ENCODE measurements at places on chromosomes 11 and 22.

DNA sequence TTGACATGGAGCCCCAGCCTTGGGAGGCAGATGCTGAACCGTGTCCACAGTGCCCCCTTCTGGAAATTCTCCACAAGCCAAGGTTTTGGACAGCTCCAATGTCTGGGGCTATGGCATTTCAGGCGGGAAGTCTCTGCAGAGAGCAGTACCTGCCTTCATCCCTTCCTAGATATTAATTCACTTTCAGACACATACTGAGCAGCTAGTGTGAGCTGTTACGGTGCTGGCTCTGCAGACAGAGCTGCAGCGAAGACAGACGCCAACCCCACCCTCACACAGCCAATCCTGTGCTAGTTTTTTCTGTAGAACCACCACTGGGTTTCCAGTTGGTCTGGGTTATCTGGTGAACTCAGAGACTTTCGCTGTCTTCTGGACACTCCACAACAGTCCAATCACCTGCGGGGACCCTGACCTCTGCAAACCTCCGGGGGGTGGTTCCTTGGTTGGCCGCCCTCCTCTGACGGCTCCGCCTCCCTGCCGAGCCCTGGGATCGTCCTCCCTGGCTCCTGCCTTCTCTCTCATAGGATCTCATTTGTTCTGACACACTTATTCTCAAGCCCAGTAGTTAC lies 9.1 kb downstream of the LMF2 start:
- peak; percentile 68 for DNase-seq

DNA sequence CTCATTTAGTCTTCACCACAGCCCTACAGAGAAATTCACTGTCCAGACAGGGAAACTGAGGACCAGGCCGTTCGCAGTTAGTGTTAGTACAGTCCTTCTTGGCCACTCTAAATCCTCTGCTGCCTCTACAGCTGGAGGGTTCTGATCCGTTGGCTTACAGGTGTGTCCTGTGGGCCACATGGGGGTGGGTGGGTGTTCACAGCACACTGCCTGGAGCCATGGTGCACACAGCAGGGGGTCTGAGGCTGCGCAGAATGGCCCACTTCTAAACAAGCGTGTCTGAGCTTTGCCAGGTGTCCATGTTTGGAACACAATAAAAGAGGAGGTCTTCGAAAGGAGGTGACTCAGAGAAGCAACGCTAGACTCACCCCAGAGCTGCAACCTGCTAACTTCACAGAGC lies 249.0 kb downstream of the ST3GAL4 start:
- no peak for DNase-seq

- DNase-seq: no peak
Measured at GRCh38 chr11:24238771-24239645, 257.8 kb upstream of the LUZP2 start.

- DNase-seq: no peak
Measured at GRCh38 chr22:43377548-43377895, 34.3 kb upstream of the MPPED1 start.

DNA sequence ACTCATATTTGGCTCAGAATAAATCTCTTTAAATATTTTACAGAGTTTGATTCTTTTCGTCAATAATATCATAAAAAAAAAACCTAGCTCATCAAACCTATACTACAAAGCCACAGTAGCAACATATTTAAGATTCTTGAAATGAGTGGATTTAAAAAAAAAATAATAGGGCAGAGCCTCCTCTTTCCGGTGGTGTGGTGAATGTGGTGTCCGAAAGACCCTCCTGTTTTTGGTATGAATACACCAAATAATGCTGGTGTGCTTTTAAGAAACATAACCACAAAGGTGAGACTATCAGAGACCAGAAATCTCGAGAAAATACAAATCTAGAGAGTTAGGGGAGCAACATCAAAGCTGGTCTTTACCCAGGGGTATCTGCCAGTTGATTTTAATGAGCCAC lies 342.6 kb downstream of the TBC1D22A start:
- no peak for DNase-seq

GRCh38 chr22:30253205-30253852 lies 6.8 kb upstream of the LIF start:
- peak; percentile 95 for DNase-seq

DNA sequence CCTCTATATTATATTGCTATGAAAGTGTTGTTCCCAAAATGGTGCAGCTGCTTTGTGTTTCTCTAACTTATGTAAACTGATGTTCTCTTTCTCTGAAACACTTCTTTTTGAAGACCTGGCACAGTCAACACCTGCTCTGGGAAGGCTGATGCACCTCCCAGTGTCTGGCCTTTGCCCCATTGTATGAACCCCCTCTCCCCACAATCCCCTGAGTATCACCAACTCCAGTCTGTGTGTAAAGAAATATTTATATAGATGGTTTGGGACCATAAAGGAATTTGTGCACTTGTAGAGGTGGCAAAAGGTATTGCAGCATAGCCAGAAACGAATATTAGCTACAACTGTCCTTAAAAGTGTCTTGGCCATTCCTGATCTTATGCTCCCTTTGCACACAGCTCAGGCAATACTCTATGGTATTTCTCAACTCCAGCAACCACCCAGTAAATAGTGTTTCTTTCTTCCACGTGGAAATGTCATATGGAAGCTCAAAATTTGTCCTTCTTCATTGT lies 365.2 kb upstream of the DDI1 start:
- no peak for DNase-seq

DNA sequence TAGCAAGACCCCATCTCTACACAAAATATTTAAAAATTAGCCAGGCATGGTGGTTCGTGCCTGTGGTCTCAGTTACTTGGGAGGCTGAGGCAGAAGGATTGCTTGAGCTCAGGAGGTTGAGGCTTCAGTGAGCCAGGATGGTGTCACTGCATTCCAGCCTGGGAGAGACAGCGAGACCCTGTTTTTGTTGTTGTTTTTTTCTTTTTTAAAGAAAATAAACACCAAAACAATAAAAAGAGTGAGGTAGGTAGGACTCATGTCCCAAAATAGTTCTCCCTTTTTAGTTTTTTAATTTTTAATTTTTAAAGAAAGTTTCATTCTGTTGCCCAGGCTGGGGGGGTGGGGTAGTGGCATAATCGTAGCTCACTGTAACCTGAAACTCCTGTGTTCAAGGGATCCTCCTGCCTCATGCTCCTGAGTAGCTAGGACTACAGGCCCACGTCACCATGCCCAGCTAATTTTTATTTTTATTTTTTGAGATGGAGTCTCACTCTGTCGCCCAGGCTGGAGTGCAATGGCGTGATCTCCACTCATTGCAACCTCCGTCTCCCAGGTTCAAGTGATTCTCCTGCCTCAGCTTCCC lies 25.5 kb upstream of the MALAT1 start:
- DNase-seq: no peak

- DNase-seq: no peak
Measured at GRCh38 chr22:23571486-23571885, 8.6 kb downstream of the IGLL1 start.

- no peak for DNase-seq
Measured at GRCh38 chr11:10892250-10892649, 34.4 kb upstream of the ZBED5 start.

GRCh38 chr11:117823946-117824420 lies 561 bp downstream of the FXYD2 start:
- DNase-seq: no peak

DNA sequence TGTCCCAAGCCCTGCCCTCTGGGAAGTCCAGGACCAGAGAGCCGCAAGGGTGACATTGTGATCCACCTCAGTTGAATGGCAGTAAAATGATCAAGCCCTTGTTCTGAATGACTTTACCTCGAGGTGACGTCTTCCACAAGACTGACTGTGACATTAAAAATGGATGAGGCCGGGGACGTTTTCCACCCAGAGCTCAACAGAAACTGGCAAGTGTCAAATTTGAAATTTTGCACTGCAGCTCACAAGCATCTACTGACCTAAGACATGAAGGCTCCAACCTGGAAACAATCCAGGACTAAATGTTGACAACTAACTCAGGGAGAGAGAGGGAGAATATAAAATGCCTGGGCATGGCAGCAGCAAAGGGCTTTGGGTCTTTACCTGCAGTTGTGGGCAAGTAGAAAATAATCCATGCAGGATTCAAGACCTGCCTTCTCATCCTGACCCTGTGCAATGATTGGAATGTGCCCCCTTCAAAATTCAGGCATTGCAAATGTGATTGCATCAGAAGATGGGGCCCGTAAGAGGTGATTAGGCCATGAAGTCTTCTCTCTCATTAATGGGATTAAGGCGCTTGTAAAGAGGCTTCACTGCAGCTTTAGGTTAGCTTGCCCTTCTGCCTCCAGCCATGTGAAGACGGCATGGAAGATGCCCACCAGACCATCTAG lies 33.6 kb upstream of the CLMP start:
- no peak for DNase-seq

- no peak for DNase-seq
Measured at GRCh38 chr11:111183706-111184105, 61.8 kb upstream of the POU2AF2 start.
